Suppressor macrophage treated with lipopolysaccharide for 4 hours (primary cell): ENCODE measurements at places on chromosomes 3 and 15.

- DNase-seq = peak; percentile 45
Observed at GRCh38 chr3:71857956-71858355, 73.0 kb upstream of the PROK2 start.

DNA sequence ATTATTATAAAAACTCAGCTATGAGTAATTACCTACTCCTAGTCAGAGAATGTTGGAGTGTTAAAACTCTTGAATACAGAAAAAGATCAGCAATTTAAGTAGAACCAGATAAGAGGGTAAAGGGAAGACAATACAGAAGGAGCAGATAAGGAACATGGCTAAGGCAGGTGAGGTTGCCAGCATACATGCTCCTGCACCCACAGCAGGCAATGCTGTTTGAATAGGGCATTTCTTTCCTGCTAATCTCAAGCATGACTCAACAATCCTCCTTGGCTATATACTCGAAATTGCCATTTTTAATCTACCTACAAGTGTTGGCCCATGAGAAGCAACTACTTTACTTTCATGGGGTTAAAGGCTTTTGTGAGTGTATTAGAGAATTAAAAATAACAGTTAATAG is 494.5 kb downstream of the DIPK2A start:
- DNase-seq = no peak

- no peak for DNase-seq
Observed at GRCh38 chr15:97087006-97087741, 756.7 kb downstream of the NR2F2 start.

- DNase-seq = peak; percentile 52
Observed at GRCh38 chr3:117059067-117059955, 349.7 kb downstream of the TUSC7 start.

- no peak for DNase-seq
Observed at GRCh38 chr15:91284758-91285466, 184.9 kb downstream of the SV2B start.

DNA sequence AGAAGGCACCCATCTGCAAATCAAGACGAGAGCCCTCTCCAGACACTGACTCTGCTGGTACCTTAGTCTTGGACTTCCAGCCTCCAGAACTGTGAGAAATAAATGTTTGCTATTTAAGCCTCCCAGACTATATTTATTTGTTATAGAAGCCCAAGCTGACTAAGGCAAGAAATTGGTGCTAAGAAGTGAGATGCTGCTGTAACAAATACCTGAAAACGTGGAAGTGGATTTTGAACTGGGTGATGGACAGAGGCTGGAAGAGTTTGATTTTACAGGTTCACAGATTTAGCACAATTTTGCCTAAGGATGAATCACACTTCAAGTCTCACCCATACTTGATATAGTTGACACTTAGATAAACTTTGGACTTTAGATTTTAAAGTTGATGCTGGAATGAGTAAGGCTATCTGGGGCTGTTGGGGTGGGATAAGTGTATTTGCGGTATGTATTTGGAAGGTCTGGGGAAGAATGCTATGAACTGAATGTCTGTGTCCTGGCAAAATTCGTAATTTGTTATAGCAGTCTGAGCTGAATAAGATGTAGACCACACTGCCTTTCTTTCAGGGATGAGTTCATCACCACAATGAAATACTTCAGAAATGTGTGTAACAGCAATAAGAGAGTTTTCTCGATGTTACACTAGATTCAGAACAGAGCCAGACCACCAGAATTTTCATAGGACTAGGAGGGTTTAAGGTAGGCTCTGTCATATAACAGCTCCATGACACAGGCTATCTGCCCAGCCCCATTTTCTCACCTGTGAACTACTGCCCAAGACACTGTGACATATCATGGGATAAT is 120.5 kb upstream of the LMCD1 start:
- no peak for DNase-seq

DNA sequence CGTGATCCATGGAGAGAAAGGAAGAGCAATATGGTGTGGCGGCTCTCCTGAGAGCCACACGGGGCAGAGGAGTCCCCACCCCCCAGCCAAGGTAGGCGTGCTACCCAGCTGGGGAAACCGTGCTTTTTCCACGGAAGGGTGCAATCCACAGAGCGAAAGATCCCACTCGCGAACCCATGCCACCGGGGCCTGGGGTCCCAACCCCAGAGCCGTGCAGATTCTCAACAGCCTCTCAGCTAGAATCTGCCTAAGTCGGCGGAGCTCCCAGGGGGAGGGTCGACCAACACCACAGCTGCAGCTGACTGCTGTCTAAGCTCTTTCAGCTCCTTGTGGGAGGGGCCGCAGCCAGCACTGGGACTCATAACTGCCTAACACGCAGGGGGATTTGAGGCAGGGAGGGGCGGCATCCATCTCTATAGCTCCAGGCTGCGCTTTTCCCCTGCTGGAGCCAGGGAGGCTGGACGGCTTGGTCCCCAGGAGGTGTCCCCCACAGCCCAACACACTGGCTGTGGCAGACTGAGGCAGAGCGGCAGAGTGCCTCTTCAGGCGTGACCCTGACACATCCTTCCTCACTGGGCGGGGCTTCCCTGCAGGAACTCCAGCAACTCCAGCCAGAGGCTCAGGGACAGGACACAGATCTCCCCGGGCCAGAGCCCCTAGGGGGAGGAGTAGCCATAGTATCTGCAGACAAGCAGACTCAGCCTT is 107.6 kb upstream of the ZBTB20 start:
- no peak for DNase-seq

- DNase-seq = no peak
Observed at GRCh38 chr3:37297459-37297858, 123.1 kb upstream of the LRRFIP2 start.
